ENCODE measurements at places on chromosomes 1 and 21. TPM values are rescaled to one million over a fixed set of nuclear protein-coding genes. Genes with fewer than 3 reads are reported as not detected.

NPHS2 gene
- total RNA-seq = not detected

MEX3A gene
- total RNA-seq = 3.3 TPM

GBP5 gene
- total RNA-seq = not detected

GJA8 gene
- total RNA-seq = not detected

URB1 gene
- total RNA-seq = 43.5 TPM

PTGS2 gene
- 162 TPM for total RNA-seq

CACNA1E gene
- total RNA-seq = not detected

MRAP gene
- not detected for total RNA-seq

TLCD4 gene
- total RNA-seq = 0.30 TPM

KIF21B gene
- 0.59 TPM for total RNA-seq

LAD1 gene
- not detected for total RNA-seq

ANGEL2 gene
- 46.9 TPM for total RNA-seq

SLC9C2 gene
- total RNA-seq = 0.46 TPM

PLCH2 gene
- total RNA-seq = 0.09 TPM

SPAG17 gene
- 0.05 TPM for total RNA-seq

RAP1GAP gene
- 0.89 TPM for total RNA-seq

LMX1A gene
- total RNA-seq = not detected

IPO9 gene
- 22.3 TPM for total RNA-seq

GPR52 gene
- total RNA-seq = 0.59 TPM

NHLH1 gene
- total RNA-seq = not detected

SRGAP2C gene
- 24.9 TPM for total RNA-seq

GIPC2 gene
- total RNA-seq = 1.2 TPM

PTP4A2 gene
- 383 TPM for total RNA-seq

CC2D1B gene
- total RNA-seq = 34.9 TPM

OBSCN gene
- total RNA-seq = 16.6 TPM

WNT9A gene
- total RNA-seq = 0.30 TPM

OLFML3 gene
- 270 TPM for total RNA-seq

MRPS6 gene
- 11.9 TPM for total RNA-seq
